Osteoblast (primary cell): ENCODE measurements at places on chromosomes 3 and 15. TPM values are rescaled to one million over a fixed set of nuclear protein-coding genes. Genes with fewer than 3 reads are reported as not detected.

COL6A5 gene
- not detected in 2 replicates for total RNA-seq

CCR2 gene
- total RNA-seq = not detected in 2 replicates

KIF15 gene
- total RNA-seq = 1.5 and 1.8 TPM in 2 replicates

UBAP1L gene
- 2.9 and 3.3 TPM in 2 replicates for total RNA-seq

STARD5 gene
- 5.9 and 6.5 TPM in 2 replicates for total RNA-seq

SMCO1 gene
- not detected in 2 replicates for total RNA-seq

SMAD6 gene
- 28.9 and 31.8 TPM in 2 replicates for total RNA-seq

CD47 gene
- total RNA-seq = 72.7 and 76.0 TPM in 2 replicates
